A549 treated with DMSO at 1 μM for 4 hours (cell line): ENCODE measurements at places on chromosomes 13 and 19. TPM values are rescaled to one million over a fixed set of nuclear protein-coding genes. Genes with fewer than 3 reads are reported as not detected.

The SLC10A2 gene
- not detected in 5 replicates for total RNA-seq

The TGFB1 gene
- 125 to 172 TPM (median 143 TPM) in 5 replicates for total RNA-seq

The IGFL1 gene
- total RNA-seq = 2.3 to 3.1 TPM (median 2.6 TPM) in 5 replicates

The GJA3 gene
- total RNA-seq = 0.93 to 1.2 TPM (median 1.1 TPM) in 5 replicates

The FLT1 gene
- total RNA-seq = 0.05 TPM in 1 of 5 replicates, not detected in the others

The NANOS3 gene
- 2.8 to 4.3 TPM (median 3.3 TPM) in 5 replicates for total RNA-seq

The ZNRF4 gene
- total RNA-seq = not detected in 5 replicates

The LRG1 gene
- total RNA-seq = 0.06 to 0.34 TPM (median 0.09 TPM) in 5 replicates

The ZNF610 gene
- not detected in 5 replicates for total RNA-seq

The CCDC194 gene
- total RNA-seq = not detected in 5 replicates

The ZNF814 gene
- total RNA-seq = 1.7 to 2.6 TPM (median 2.0 TPM) in 5 replicates

The ZNF558 gene
- 6.6 to 8.9 TPM (median 7.8 TPM) in 5 replicates for total RNA-seq

The COX6B1 gene
- 1,270 to 1,573 TPM (median 1,320 TPM) in 5 replicates for total RNA-seq

The IGFL2 gene
- total RNA-seq = 0.31 to 0.65 TPM (median 0.55 TPM) in 5 replicates

The ACP7 gene
- total RNA-seq = 0.09 to 0.23 TPM (median 0.16 TPM) in 4 of 5 replicates, not detected in the other

The RNF113B gene
- total RNA-seq = not detected in 5 replicates

The LIM2 gene
- not detected in 5 replicates for total RNA-seq

The ZNF254 gene
- 5.7 to 8.7 TPM (median 6.4 TPM) in 5 replicates for total RNA-seq

The TIMM13 gene
- 63.0 to 138 TPM (median 109 TPM) in 5 replicates for total RNA-seq
